Endodermal cell (in vitro differentiated cells): ENCODE measurements at places on chromosomes 7 and 10.

- no peak overlapping the region for H3K4me3 ChIP-seq
- peaks cover 6% of the 10 kb centered on the region for H3K4me1 ChIP-seq
- DNase-seq, result no peak
- H3K27me3 ChIP-seq, result peaks cover 5% of the 10 kb centered on the region
- no peak overlapping the region for H3K27ac ChIP-seq
Measured at GRCh38 chr7:8391353-8392062, 41.9 kb upstream of the NXPH1 start.

DNA sequence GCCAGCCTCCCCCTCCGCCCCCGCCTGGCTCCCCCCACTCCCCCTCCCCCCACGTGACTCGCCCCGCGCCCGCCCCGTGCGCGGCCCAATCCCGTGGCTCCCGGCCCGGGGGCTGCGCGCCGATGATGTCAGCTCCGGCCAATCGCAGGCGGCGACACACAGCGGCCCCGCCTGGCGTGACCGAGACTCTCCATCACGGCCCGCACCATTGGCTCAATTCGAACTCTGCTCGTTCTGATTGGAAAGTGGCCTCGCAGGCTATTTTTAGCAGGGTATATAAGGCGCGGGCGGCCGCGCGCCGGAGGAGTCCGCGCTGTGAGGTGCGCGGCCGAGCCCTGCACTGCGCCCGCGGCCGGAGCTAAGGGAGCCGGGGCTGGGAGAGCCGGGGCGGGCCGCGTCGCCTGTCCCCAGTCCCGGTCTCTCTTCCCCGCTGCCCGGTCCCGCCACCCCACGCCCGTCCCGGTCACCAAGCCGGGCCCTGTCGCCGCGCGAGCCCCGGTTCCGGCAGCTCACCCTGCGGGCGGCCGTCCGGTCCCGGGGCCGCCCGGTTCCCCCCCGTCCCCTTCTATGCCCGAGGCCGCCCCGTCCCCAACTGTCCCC is 342 bp upstream of the KLF6 start:
- peak overlapping the region; percentile 99 for H3K27ac ChIP-seq
- no peaks in the 10 kb centered on the region for H3K27me3 ChIP-seq

DNA sequence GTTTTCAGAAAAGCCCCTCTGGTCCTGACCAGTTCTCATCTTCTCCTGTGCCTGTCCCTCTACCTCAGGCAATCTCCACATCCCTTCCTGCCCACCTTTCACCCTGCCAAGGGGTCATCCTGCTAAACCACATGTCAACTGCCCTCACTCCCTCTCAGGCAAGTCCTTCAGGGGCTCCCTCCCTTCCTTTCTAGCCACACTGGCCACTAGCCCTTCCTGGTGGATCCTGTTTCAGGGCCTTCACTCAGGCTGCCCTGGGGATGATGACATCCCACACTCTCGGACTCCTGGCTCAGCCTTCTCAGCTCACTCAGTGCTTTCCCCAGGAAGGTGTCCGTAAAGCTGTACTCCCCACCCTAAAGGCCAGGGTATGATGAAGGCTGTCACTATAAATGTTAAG is 13.4 kb downstream of the STEAP1B start:
- no peaks in the 10 kb centered on the region for H3K4me1 ChIP-seq
- H3K4me3 ChIP-seq, result no peak overlapping the region
- H3K27ac ChIP-seq, result no peak overlapping the region

DNA sequence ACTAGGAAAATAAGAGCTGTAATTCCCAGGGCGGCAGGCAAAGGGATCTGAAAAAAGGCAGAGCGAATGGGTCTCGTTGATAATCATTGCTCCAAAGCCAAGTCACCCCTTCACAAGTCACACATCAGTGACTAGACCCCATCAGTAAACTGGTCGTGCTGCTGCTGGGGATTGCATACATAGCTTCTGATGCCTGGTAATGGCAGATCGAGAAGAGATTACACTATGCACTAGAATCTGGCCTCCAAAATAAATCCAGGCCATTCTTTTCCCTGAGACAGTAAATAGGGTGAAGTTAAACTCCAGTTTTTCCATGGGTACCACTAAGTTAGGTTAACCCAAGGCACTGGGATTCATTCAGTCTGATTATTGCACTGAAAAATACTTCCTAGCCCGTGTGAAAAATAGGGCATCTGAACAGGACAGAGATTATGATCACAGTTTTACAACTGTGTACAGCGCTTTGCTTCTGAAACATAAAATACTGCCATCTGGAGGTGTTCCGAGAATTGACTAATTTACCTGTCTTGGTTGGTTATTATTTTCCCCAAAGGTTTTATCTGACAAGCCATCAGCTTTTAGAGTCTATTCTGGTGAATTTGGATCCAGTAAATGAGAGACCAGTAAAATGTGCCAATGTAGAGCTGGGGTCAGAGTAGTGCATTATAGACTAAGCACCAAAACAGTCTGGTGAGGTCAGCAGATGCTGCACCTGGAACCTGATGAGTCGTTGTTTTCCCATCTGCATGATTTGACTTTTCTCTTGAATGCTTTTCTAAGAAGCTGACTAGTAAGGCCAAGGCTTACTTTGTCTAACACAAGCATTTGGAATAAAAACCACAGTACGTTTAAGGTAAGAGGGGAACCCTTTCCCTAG is 82.9 kb upstream of the AFAP1L2 start:
- peaks cover 15% of the 10 kb centered on the region for H3K36me3 ChIP-seq
- no peak for DNase-seq
- H3K27me3 ChIP-seq, result no peaks in the 10 kb centered on the region
- H3K4me1 ChIP-seq, result no peaks in the 10 kb centered on the region
